ENCODE measurements at places on chromosomes 3 and 15. TPM values are rescaled to one million over a fixed set of nuclear protein-coding genes. Genes with fewer than 3 reads are reported as not detected.

GRCh38 chr3:6110451-6110850 is 750.5 kb upstream of the GRM7 start:
- no peak for DNase-seq

GRCh38 chr3:190694335-190695001 is 168.0 kb downstream of the GMNC start:
- DNase-seq, result no peak

The KLHL40 gene
- total RNA-seq, result not detected

DNA sequence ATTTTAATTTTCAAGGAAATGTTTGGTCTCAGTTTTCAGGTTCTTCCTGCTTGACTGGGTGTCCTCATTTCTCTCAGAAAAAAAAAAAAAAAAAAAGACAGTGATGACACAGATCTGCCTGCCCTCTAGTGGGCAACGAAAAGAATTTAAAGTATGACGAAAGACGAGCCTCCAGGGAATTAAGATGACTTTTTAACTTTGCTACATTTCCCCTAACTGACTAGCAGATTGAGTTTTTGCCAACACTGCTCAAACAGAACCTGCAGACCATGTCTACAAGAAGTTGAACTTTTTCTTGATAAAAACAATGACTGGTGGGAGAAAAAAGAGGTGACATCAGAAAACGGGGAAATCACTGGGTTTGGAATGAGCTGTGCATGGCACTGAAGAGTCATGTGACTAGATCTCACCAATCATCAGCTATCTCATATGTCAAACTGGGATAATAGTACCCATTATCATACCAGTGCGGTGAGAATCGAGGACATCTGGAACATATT is 40.8 kb downstream of the EOMES start:
- no peak for DNase-seq

DNA sequence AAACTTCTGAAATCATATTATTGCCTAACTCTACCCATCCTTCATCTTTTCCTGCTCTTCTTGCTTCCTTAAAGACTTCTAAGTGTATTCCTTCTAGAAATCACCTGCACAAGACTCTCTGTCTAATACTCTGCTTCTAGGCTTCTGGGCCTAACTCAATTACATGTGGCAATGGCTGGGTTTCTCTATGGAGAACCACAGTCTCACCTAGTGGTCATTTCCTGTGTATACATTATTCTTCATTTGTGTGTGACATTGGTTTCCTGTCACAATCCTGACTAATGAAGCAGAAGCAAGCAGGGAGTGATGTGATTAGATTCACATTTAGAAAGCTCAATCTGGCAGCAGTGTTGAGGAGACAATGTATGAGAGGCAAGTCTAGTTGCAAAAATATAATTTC is 16.9 kb upstream of the CLDN1 start:
- no peak for DNase-seq

The GOLGA8M gene
- total RNA-seq, result 10.8 TPM

The DNAH12 gene
- total RNA-seq, result 0.25 TPM

The ATR gene
- total RNA-seq, result 22.6 TPM

The ROPN1 gene
- total RNA-seq, result not detected

The TUSC7 gene
- total RNA-seq, result not detected

- DNase-seq, result no peak
Observed at GRCh38 chr15:88275804-88276203, 19.3 kb upstream of the NTRK3 start.

The GLDN gene
- 5.9 TPM for total RNA-seq

GRCh38 chr3:190224456-190224855 is 97.8 kb downstream of the CLDN1 start:
- no peak for DNase-seq

The UQCRC1 gene
- 190 TPM for total RNA-seq

DNA sequence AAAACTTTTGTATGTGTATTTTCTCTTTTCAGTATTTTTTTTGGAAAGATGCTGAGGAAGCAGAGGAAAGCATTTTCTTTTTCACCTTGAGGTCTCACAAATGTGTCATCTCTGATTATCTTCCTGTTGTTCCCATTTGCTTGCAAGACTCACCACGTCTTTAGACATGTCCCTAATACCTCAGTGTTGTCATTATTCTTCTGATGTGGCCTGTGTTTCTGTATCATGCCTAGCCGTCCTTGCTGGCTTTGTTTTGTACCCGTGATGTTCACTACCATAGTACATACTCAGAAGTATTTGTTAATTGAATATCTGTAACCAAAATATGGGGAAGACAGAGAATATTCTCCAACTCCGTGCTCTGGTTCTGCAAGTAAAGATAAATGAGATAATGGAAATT is 5.0 kb upstream of the P2RY14 start:
- no peak for DNase-seq

The SEC11A gene
- total RNA-seq, result 99.2 TPM

The KY gene
- total RNA-seq, result 3.7 TPM

The KLHL18 gene
- total RNA-seq, result 10.1 TPM

DNA sequence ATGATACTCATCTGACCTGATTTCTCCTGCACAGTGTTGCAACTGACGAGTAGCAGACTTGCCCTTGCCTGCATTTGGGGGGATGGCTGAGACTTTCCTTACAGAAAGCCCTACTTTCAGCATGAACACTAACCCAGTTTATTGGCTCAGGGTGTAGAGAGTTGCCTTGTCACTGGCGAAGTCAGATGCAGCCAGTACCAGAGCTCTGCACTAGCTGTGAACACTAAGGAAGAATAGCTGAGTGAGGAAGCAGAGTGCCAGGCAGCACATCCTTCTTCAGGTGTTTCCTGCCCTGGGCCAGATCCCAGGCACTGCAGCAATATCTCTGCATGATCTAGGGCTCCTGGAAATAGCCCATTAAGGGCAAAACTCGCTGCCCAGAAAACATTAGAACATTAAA is 154.0 kb upstream of the SYNPR start:
- no peak for DNase-seq

DNA sequence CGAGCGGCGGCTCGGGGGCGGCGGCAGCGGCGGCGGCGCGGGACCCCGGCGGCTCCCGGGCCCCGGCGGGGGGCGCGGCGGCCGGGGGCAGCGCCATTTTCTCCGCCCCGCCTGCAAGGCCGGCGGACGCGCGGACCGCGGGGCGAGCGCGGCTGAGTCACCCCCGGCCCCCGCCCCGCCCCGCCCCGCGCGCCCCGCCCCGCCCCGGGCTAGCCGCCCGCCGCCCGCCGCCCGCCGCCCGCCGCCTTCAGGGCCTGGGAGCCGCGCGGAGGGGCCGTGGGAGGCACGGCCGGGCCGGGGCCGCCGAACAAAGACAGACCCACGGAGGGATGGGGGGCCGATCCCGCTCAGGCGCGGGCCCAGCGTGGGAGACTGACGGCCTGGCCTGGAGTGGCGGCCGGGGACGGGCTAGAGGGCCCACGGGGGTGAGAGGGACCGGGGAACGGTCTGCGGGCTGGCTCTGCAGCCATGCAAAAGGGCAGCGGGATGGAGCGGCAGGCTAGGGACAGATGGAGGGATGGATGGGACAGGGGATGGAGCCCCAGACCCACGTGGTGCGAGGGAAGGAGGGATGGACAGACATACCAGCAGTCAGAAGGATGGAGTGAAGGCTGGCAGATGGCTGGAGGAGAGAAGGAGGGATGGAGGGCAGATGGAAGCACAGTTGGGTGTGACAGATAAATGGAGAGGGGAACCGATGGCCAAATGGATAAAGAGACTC is at the start of gene EIF4E3:
TSS of gene EIF4E3 (minus strand) at position 132 of the 721 bp plus-strand sequence. CDS start at position 97, 35 bp downstream.
- no peak for DNase-seq

DNA sequence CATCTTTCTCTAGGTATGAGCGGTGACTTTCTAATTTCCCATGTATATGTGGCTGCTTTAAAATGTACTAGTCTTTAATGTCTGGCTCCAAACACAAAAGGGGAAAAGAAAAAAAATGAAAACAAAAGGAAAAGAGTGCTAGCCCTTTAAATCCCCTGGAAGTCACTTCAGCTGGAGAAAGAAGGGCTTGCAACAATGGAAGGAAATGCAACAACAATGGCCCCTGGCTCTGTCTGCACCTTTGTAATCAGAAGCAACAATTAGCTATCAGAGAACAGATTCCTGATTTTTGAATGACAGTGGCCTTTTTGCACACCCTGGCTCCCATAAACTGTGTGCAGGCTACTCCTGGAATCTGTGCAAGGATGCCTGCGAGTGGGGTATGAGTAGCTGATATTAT is 591.2 kb downstream of the FHIT start:
- DNase-seq, result no peak

The ZPLD1 gene
- total RNA-seq, result not detected

All from vagina (tissue), 2 donors.